CD4-positive, alpha-beta T cell treated with Interleukin-15 for 4 hours (primary cell): ENCODE measurements at places on chromosomes 7 and 10.

DNA sequence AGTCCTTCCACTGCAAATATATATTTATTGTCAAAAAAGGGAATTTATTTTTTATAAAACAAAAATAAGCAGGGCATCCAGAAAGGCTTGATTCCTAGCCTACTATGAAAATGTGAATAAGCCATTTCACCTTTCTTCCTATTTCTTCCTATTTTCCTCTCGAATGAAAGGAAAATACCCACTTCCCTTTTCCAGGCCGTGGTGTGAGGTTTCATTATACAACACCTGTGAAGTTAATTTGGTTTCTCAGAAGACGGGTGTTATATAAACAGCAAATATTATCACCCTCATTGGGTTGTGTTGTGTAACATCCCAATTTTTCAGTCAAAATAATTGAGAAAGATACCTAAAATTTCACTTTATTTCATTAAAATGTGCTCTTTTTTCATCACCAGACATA, 214.3 kb downstream of the DGKB start:
- DNase-seq = no peak

- DNase-seq = no peak
These were observed 347.7 kb downstream of the GLRX3 start for GRCh38 chr10:130483691-130484467.

DNA sequence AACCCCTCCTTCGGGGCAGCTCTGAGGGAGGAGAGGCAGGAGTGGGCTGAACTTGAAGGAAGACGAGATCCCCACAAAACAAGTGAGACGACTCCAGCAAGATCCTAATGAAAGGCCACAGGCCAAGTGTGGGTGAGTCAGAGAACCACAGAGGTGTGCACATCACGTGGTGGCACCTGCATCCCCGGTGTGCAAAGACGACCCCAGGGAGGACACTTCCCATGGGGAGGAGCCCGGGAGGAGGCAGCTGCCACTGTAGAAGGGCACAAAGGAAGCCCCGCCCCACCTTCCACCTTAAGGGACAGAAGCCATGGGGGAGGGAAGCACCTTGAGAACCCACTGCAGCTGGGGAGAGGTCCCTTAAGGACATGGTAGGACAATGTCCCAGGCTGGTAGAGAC, 45.7 kb downstream of the ESYT2 start:
- no peak for DNase-seq

- DNase-seq = no peak
These were observed 136.2 kb downstream of the TCF7L2 start for GRCh38 chr10:113086282-113086681.

DNA sequence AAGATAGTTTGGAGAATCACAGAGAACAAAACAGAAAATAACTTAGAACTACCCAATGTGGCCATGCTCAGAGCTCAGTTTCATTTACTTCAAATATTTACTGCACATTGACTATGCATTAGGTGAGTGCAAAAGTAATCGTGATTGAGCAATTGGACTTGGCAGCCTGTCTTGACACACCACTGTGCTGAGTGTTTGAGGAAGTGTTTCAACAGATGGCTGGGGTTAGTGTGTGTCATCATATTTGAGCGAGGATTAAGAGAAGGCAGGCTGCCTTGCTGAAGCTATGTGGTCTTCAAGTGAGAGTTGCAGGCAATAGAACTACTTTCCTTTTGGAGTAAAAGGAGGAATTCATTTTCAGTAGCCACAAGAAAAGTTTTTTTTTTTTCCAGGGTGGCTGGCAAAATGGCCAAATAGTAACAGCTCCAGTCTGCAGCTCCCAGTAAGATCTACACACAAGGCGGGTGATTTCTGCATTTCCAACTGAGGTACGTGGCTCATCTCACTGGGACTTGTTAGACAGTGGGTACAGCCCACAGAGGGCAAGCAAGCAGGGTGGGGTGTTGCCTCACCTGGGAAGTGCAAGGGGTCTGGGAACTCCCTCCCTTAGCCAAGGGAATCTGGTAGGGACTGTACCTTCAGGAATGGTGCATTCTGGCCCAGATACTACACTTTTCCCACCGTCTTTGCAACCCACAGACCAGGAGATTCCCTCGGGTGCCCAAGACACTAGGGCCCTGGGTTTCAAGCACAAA, 37.6 kb downstream of the AKR1C4 start:
- no peak for DNase-seq

DNA sequence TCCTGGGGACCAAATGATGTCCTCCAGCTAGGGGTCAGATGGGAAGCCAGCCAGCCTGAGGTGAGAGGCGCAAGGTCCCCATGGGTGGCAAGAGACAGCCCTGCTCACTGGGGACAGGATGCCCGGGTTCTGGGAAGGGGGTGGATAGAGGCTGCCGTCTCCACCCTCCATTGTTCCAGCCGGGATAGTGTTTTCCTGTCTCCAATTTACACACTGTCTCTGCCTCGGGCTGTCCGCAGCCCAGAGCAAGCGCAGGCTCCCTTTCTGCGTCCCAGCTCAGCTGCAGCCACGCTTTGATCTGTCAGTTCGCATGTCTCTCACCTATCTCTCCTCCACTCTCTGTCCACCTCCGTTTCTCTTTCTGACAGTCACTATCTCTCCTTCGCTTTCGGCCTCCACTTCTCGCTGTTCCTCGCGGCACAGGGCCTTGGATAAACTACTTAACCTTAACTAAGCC, 2.1 kb downstream of the EPHB4 start:
- DNase-seq = no peak

DNA sequence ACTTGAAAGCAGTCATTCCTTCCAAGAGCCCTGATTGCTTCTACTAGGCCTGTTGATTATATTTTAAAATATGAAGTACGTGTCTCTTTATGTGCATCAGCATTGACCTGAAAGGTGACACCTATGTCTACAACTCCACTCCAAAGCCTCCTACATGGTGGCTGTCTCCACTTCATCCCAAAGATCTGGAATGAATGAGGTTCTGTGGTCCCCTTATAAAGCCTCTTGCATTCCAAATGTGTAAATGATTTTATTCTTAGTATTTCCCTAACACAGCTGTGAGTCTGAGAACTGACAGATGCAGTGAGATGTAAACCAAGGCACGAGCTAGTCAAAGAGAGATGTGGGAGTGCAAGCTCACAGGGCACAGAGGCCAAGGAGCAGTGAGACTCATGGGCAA, 176.0 kb upstream of the SVIL start:
- no peak for DNase-seq

- DNase-seq = no peak
These were observed 1042.0 kb downstream of the DNAJB9 start for GRCh38 chr7:109611656-109612055.

DNA sequence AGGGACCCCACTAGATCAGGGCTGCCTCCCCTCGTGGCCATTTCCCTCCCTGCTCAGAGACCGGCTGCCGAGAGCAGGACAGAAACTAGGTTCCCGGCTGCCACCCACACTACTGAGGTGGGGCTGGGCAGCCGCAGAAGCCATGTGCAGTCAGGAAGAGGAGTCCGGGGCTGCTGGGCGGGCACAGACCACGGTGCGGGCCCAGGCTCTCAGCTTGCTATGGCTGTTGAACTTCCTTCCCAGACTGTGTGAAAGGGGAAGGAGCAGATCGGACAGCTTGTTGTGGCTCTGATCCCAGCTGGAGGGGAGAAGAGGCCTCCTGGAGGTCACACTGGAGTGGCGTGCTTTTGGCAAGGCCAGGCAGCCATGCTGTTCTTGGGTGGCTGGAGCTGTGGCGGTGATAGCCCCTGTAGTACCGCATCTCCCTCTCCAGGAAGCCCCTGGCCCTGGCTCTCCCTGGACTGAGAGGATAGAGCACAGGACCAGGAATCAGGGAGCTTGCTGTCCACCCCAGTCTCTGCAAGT, 56.8 kb downstream of the HK1 start:
- DNase-seq = peak; percentile 20

- no peak for DNase-seq
These were observed 35.6 kb upstream of the XRCC2 start for GRCh38 chr7:152711444-152711944.

DNA sequence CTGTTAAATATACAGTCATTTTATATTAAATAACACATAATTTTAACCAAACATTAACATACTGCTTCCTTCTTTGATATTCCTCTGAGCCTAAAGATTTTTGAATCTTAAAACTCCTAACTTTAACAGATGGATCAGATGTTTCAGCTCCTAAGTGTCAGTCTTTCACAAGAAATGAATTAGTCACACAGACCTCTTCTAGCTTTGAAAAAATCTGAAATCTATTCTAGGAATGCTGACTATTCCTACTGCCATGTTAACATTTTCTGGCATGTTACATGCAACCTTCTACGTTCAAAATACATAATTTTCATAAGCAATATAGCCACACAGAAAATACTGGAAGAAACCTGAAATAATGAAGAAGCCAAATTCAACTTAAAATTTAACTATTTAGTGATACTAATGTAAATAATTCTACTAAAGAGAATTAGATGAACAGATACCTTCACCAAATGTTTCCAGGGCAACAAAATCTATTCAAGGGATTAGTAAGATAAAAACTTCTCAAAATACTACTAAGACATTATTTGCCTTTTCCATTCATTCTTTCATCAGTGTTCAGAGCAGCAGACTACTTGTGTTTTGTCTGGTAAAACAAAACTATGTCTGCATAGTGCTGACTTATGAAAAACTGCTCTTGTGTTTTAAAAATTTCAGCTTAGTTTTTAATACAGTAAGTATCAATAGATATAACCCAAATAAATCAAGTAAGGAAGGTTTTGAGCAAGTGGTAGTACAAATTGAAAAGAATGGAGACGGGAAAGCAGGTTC, 9.2 kb downstream of the JMJD1C start:
- no peak for DNase-seq

- no peak for DNase-seq
These were observed 31.2 kb upstream of the ZNF438 start for GRCh38 chr10:31062856-31063255.

DNA sequence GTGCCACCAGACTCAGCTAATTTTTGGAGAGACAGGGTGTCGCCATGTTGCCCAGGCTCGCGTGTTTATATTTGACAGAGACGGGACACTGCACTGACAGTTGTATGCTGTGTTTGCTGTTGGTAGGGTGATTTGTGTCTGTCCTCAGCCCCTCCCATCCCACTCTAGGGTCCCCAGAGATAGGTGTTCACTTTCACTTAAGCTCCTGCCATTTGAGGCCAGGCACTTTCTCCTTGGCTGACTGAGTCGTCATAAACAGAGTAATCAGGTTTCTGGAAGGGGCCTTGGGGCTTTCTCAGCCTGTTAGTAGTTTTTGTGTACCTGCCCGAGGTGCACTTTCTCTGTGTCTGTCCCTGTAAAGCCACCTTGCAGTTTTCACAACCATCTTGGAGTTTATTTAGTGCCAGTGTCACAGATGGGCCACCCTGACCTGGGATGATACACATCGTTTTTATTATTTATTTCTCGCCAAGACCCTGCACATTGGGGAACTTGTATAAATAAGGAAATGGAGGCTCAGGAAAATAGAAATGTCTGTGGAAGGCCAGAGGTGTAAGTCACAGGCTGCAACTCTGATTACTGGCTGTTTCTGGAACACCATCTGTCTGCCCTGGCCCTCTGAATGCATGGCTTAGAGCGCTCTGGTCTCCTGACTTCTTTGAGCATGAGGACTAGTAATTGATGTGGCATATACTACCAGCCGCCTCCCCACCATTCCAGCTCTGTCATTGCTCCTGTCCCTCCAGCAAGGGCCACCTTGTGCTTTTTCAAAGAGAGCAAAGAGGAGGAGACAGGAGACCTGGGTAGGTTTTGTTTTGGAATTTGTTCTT, 81.9 kb upstream of the PDCD4 start:
- no peak for DNase-seq

DNA sequence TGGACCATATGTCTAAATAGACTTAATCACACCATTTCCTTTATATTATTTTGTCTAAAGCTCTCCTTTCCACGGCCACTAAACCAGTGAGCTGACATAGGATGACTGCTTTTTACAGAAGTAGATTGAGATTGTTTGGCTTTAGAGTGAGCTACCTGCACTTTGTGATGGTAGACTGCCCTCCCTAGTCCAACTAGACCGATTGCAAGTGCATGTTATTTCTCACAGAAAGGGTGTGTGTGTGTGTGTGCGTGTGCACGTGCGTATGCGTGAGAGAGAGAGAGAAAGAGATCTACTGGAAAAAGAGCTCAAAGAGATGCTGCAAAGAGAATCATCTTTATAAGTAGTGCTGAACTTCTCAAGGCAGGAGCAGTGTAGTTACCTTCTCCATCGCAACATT, 60.7 kb downstream of the VCL start:
- peak; percentile 28 for DNase-seq

DNA sequence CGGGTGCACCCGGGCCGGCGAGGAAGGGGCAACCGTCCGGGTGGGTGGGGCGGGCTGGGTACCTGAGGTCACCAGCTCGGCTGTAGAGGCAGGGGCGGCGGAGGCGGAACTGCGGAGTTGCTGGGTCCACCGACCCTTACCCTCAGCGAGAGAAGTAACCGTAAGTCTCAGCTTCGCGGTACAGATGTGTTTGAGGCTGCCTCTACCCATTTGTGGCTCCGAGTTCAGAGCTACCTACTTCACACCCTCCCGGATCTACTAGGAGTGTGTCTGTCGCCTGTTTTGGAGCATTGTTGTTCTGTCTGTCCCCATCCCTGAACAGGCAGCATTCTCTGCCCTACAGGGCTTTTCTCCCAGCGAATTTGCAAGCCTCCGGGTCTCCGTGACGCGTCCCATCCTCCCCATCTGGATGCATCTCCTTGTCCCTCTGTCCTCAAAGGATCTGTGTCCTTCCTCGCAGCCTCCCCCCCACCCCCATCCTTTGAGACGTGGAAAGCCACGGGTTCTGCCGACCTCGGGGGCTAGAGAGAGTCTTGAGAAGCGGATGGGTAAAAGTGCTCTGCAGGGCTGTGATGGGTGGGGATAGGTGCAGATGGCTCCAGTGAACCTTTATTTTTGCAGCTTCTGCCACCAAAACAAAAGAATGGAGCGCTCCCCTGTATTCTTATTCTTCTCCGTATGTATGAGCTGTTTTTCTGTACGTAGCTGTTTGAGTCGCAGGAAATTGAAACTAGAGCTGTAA, 757 bp downstream of the ANKIB1 start:
- DNase-seq = peak; percentile 17

GRCh38 chr7:51705701-51706100, 389.1 kb upstream of the COBL start:
- no peak for DNase-seq

DNA sequence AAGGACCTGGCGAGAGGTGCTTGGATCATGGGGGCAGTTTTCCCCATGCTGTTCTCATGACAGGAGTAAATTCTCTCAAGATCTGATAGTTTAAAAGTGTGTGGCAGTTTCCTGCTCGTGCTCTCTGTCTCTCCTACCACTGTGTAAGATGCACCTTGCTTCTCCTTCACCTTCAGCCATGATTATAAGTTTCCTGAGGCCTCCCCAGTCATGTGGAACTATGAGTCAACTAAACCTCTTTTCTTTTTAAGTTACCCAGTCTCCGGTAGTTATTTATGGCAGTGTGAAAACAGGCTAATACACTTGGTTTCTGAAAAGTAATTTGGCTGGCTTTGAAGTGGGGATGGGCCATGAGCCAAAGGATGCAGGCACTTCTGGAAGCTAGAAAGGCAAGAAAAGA, 268.0 kb upstream of the KAT6B start:
- DNase-seq = no peak
